ENCODE measurements at places on chromosomes 4 and X. TPM values are rescaled to one million over a fixed set of nuclear protein-coding genes. Genes with fewer than 3 reads are reported as not detected.

The BCORL1 gene
- 29.6 TPM for total RNA-seq

The CFP gene
- 0.89 TPM for total RNA-seq

The IL21 gene
- total RNA-seq = 0.18 TPM

The IGBP1 gene
- 37.3 TPM for total RNA-seq

The DDX53 gene
- 1.5 TPM for total RNA-seq

The CTAG1B gene
- not detected for total RNA-seq

The STBD1 gene
- 0.42 TPM for total RNA-seq

The GAB3 gene
- total RNA-seq = 23.3 TPM

The ATP2B3 gene
- not detected for total RNA-seq

The SPATA4 gene
- total RNA-seq = not detected

The HAND2 gene
- 6.0 TPM for total RNA-seq
